Camera-type eye (tissue), 1 donor: ENCODE measurements at places on chromosomes 2 and 18. TPM values are rescaled to one million over a fixed set of nuclear protein-coding genes. Genes with fewer than 3 reads are reported as not detected.

Gene SKOR2
- 1.2 TPM for total RNA-seq

Gene TTN
- total RNA-seq: 286 TPM

Gene MC5R
- 0.33 TPM for total RNA-seq

Gene GALNT5
- total RNA-seq: 8.3 TPM

Gene SERPINB10
- total RNA-seq: 1.3 TPM

Gene LCT
- total RNA-seq: not detected

Gene NT5C1B
- total RNA-seq: not detected
